ENCODE measurements at places on chromosomes 5 and 9.

DNA sequence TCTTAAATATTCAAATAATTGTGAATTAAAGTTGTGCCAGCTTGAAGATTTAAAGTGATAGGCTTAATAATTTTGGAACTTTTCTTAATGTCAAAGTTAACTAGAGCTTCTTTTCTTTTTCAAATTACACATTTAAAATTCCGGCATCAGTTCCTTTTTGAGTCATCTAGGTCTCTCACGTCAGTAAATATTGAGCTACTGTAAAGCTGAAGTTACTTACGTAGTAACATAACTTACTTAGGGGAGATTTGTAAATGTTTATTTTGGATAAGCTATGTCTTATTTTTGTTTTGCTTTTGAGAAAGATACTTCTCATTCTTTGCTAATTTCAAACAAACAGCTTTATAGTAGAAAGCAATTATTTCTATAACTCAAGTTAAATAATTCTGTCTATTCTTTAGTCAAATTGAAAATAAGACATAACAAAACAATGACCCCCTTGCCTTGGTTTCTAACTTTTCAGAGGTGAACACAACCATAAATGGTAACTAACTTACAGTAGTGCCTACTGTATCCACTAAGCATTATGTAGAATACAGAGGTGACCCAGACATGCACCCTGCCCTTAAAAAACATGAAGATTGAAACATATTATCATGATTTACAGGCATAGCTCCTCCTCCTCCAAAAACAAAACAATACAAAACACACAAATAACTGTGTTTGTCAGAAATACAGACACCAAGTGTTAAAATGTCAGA, 29.8 kb downstream of the CD274 start:
- no peak for DNase-seq

GRCh38 chr5:102262688-102263087, 33.4 kb downstream of the SLCO4C1 start:
- no peak for DNase-seq

- no peak for DNase-seq
These were observed 26.3 kb downstream of the CNTFR start for GRCh38 chr9:34563262-34563661.

DNA sequence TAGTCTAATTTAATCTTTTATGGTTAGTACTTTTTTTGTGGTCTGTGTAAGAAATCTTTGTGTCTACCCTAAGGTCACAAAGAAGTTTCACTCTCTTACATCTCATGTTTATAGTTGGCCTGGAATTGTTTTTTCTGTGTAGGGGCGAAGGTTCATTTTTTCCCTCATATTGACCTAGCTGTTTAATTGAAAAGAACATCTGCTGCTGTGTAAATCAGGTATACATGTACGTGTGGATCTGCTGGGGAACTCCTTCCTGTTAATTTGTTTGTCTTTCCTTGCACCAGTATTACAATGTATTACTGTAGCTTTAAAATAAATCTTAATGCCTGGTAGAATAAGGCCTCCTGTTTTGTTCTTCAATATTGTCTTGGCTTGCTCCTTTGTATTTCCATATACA, 37.8 kb downstream of the EXOSC2 start:
- peak; percentile 7 for DNase-seq

- no peak for DNase-seq
These were observed 9.0 kb downstream of the RASA1 start for GRCh38 chr5:87276655-87277054.

DNA sequence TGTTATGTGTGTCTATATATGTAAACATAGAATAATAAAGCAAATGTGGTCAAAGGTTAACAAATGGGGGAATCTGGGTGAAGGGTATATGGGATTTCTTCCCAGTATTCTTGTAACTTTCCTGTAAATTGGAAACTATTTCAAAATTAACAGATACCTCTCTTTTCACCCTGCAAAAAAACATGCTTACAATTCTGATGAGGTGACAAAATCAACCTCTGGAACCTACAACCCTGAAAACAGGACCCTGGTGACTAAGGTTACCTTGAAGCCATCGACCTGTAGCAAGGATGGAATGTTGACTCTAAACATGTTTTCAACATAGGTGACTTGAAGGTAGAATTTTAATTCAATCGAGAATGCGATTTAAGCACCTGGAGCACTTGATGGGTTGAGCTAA, 5.9 kb upstream of the SPTAN1 start:
- DNase-seq = no peak

GRCh38 chr5:67383451-67383850, 186.9 kb upstream of the CD180 start:
- DNase-seq = no peak

DNA sequence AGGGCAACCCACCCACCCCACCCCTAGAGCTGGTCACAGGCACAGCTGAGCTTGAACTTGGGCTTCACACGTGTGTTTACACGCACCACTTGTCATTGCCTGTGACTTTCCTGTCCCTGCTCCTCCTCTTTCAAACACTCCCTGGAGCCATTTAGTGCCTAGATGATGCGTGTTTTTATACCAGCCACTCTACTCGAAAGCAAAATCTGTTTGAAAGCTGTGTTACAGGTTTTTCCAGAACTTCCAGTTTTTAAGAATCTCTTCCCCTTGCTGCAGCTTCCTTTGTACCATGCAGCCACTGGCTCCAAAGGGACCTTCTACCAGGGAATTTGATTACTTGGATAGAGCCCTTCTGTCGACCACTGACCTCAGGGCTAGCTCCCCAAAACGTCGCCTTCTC, 78.8 kb upstream of the SPRY4 start:
- no peak for DNase-seq

DNA sequence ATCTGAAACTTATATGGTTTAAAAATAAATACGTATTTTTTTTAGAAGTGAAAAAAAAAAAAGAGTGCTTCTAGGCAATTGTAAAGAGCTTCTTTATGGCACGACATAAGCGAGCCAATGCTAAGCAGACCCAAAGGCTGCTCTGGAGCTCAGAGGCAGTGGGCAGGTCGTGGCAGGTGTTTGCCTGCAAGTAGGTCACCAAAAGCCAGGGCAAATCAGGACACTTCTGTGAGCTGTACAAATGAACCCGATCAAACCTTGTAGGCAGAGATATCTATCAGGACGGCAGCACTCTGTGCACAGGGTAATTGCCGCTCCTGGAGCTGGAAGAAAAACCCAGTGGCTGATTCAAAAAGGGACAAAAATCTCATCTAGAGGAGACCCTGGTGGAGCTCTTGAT, 75.9 kb downstream of the IRX2 start:
- DNase-seq = no peak

DNA sequence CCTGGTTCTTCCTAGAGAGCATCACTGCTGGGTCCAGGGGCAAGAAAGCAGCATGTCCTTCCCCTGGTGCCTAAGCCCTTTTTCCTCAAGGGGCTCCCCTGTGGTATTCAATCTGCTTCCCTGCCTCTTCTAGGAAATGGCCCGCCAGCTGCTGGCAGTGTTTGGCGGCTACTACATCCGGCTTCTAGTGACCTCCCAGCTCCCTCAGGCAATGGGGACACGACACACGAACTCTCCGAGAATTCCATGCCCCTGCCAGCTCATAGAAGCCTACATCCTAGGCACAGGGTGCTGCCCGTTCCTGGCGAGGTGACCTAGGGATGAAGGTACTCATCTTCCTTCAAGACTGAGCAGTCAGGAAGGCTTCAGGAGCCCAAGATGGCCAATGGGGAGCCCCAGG, 14.6 kb downstream of the TEX53 start:
- DNase-seq = peak; percentile 9
